Left ventricle myocardium inferior (tissue), 1 donor: ENCODE measurements at places on chromosomes 1 and 21.
A peak's percentile ranks its signal among the peaks of the same experiment; 100 is the strongest.

DNA sequence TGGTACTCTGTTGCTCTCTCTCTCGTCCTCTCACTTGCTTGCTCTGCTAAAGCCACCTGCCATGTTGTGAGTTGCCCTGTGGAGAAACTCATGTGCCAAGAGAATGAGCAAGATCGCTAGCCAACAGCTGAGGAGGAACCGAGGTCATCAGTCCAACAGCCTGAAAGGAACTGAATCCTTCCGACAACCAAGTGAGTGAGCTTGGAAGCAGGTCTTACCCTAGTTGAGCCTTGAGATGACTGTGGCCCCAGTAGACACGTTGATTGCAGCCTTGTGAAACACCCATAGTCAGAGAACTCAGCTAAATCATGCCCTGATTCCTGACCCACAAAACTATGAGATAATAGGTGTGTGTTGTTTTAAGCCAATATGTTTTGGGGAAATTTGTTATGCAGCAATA lies 48.1 kb upstream of the BACH1 start:
- H3K27me3 ChIP-seq, result no peaks in the 10 kb centered on the region
- no peaks in the 10 kb centered on the region for H3K4me1 ChIP-seq
- no peak overlapping the region for H3K4me3 ChIP-seq
- DNase-seq, result no peak
- no peak overlapping the region for H3K27ac ChIP-seq

- DNase-seq, result no peak
- peaks cover 10% of the 10 kb centered on the region for H3K4me1 ChIP-seq
- no peak overlapping the region for H3K27ac ChIP-seq
- no peak overlapping the region for H3K4me3 ChIP-seq
- no peaks in the 10 kb centered on the region for H3K36me3 ChIP-seq
These were observed 56.5 kb upstream of the CTPS1 start for GRCh38 chr1:40922969-40923368.

- no peak for DNase-seq
- H3K27ac ChIP-seq, result no peak overlapping the region
- peaks cover 29% of the 10 kb centered on the region for H3K27me3 ChIP-seq
- no peak overlapping the region for H3K4me3 ChIP-seq
- H3K4me1 ChIP-seq, result no peaks in the 10 kb centered on the region
These were observed 142.2 kb upstream of the NBPF11 start for GRCh38 chr1:148294116-148294807.

- DNase-seq, result no peak
- peaks cover 10% of the 10 kb centered on the region for H3K27me3 ChIP-seq
- H3K4me3 ChIP-seq, result no peak overlapping the region
- H3K27ac ChIP-seq, result no peak overlapping the region
These were observed 87.6 kb downstream of the NENF start for GRCh38 chr1:212520299-212520698.

DNA sequence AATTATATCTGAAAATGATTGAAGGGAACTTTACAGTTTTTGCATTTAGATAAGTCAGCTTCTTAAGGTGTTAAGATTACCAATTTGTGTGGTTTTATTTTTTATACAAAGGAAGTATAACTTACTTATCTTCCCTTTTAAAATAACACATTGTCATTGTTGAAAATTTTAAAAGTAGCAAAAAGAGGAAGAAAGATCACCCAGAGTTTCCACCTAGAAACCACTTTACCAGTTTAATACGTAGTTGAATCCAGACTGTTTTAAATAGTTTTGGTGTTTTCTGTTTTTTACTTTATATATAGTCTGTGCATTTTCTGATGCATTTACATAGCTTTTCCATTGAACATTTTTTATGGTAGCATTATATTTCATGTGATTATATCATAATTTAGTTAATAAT lies 6.1 kb downstream of the CCDC18 start:
- H3K4me3 ChIP-seq, result no peak overlapping the region
- DNase-seq, result no peak
- no peak overlapping the region for H3K27ac ChIP-seq

GRCh38 chr1:11041048-11041447 lies 6.0 kb downstream of the MASP2 start:
- peaks cover 9% of the 10 kb centered on the region for H3K4me1 ChIP-seq
- H3K27me3 ChIP-seq, result no peaks in the 10 kb centered on the region
- H3K36me3 ChIP-seq, result no peaks in the 10 kb centered on the region
- H3K4me3 ChIP-seq, result no peak overlapping the region
- H3K27ac ChIP-seq, result no peak overlapping the region
- no peak for DNase-seq

GRCh38 chr1:152525080-152525641 lies 10.9 kb downstream of the CRCT1 start:
- no peaks in the 10 kb centered on the region for H3K4me1 ChIP-seq
- H3K36me3 ChIP-seq, result no peaks in the 10 kb centered on the region
- H3K27me3 ChIP-seq, result peaks cover 21% of the 10 kb centered on the region

DNA sequence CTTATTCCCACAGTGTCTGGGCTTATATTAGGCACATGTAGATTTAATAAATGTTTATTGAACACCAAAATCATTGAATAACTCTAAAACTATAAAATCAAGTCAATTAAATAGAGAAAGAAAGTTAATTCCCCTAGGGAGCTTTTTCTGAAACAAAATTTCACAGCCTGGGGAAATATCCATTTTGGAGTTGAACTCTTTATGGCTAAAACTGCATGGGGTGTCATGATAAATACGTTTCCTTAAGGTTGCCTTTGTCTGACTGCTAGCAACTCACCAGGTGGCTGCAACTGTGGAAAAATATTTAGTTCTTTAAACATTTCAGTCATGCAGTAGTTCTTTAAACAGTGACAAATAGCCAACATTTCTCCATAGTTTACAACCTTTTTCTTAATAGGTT lies 496.1 kb downstream of the LRRIQ3 start:
- DNase-seq, result no peak
- no peaks in the 10 kb centered on the region for H3K36me3 ChIP-seq
- H3K4me1 ChIP-seq, result no peaks in the 10 kb centered on the region
- no peaks in the 10 kb centered on the region for H3K27me3 ChIP-seq
- H3K4me3 ChIP-seq, result no peak overlapping the region
- H3K27ac ChIP-seq, result no peak overlapping the region

GRCh38 chr1:184036517-184036949 lies 995 bp downstream of the COLGALT2 start:
- H3K27me3 ChIP-seq, result peaks cover 40% of the 10 kb centered on the region
- H3K36me3 ChIP-seq, result no peaks in the 10 kb centered on the region
- peak overlapping the region; percentile 82 for H3K27ac ChIP-seq
- DNase-seq, result peak; percentile 57
- H3K4me1 ChIP-seq, result peaks cover 25% of the 10 kb centered on the region
